ENCODE measurements at places on chromosomes 11 and 22.

DNA sequence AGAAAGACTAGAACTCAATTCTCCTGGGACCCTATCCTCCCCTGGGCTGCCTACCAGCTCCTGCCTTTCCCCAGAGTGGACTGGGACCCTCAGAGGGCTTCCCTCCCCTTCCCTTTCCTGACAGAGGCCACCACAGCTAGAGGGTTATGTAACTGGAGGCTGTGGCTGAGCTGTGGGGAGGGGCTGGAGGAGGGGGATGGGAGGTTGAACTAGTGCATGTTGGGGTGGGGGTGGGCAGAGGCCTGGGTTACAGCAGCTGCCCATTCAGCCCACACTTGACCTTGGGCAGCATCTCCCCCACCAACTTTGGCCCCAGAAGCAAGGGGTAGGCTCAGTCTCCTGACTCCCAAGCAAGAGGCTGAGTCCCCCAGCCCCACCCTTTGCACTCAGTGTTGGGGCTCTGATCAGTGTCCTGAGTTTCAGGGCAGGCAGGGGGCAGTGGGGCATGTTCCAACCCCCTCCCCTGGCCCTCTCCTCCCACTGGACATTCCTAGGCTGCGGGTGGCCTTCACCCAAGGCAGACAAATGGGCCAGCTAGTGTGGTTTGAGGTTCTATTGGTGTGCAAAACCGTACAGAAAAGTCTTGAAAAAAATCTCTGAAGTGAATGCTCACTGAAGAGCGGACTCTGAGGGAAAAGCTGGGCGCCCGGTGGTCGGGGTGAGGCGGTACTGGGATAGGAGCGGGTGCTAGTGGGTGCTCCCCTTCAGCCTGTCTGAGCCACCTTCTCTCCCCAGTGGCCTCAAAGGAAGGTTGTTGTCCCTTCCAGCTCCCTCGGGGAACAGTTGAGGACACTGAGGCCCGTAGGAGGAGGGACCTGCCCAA lies 3.8 kb downstream of the KCNC1 start:
- DNase-seq = no peak

- no peak for DNase-seq
These were observed 63.9 kb upstream of the CSNK2A3 start for GRCh38 chr11:11416917-11417316.

DNA sequence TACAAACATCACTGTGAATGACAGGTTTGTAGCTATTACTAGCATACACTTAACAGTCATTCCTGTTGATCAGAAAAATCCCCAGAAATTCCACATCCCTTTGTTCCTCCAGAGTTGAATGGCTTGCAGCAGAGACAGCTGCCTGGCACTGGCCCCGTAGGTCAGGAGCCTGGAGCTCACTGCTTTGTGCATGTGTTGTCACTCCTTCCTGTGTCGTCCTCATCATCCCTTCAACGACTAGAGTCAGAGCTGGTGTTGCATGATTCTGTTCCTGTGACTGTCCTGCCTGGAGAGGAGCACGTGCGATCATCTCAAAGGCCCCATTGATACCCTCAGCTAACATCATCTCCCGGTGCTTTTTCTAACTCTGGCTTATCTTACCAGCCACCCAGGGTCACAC lies 58.3 kb downstream of the LDLRAD3 start:
- DNase-seq = peak; percentile 78

GRCh38 chr11:118838905-118839553 lies 44.7 kb upstream of the CXCR5 start:
- DNase-seq = no peak

DNA sequence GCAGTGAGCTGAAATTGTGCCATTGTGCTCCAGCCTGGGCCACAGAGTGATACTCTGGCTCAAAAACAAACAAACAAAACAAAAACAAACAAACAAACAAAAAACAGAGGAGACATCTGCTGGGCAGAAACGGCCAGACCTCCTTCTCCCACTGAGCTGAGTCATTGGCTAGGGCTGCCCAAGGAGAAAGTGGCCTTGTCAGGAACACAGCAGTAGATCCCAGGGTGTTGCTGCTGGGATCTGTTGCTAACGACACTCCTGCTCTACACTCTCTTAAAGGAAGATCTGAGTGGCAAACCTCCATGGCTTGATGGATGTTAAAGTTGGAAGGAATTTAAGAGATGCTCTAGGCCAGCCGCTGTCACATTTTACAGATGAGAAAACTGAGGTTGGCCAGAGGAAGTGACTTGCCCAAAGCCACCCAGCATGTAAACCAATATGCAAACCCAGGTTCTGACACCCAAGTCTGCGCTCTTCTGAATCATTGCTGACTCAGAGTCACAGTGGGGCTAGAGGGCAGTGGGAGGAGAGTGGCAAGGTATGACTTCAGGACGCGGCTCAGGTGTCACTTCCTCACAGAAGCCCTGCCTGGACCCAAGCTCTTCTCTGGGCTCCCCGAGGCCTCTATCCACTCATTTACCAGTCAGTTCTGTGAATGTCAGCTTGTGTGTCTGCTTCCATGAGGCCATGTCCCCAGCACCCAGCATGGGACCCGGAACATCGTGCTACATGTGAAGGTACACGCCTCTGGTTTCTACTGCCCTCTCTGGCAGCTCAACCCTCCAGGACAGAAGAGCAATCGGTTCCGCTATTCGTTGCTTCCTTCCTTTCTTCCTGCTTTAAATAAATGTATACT lies 11.3 kb upstream of the GDPD5 start:
- DNase-seq = no peak

DNA sequence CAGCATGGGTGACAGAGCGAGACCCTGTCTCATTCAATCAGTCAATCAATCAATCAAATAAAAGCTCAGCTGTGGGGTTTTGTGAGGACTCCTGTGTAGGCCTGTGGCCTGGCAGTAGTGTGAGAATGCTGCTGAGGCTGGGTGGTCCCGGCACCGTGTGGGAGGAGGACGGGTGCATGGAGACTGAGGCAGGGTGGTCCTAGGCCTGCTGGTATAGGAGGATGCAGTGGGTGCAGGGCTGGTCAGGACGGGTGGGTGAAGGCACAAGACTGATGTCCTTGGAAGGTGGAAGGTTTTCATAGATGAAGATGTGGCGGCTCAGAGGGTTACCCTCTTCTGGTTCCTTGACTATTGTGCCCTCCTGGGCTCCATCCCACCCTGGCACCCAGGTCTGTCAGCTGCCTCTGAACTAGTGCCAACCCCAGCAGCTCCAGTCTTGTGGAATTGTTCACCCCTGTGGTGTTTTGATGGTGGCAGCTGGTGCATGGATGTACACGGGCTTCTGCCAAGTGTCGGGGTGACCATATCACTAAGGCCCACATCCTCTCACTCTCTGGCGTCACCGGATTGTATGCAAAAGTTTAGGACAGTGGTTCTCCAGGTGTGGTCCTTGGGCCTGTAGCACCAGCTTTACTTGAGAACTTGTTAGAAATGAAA lies 23.7 kb downstream of the TANGO2 start:
- DNase-seq = no peak

DNA sequence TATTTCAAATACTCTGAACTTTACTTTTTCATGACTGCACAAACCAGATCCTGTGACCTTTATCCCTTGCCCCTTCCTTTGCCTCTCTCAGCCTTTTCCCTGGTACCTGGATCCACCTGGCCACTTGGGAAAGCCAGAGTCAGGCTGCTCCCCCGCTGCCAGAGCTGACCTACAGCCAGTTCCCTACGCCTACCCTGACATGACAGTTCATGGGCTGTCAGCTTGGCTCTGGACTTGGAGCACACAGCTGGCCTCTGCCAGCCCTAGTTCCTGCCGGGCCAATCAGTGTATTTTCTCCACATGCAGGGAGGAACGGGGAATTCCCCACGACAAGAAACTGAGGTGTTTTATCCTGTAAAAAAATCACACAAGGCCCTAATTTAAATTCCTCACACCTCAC lies 382.6 kb downstream of the INSC start:
- DNase-seq = no peak

- DNase-seq = no peak
These were observed 96.8 kb downstream of the ALX4 start for GRCh38 chr11:44213148-44213547.

DNA sequence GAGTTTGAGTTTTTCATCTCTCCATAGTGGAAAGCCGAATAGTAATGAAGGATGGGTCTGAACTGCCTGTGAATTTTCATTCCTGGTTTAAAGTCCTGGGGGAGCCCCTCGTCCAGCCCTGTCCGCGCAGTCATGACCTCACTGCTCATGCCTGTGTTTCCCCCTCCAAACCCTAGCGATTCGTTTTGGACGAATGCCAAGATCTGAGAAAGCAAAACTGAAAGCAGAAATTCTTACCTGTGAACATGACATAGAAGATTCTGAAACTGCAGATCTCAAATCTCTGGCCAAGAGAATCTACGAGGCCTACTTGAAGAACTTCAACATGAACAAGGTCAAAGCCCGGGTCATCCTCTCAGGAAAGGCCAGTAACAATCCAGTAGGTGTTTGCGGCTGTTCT lies 30.5 kb downstream of the CDPF1 start:
- no peak for DNase-seq

GRCh38 chr11:61056571-61056970 lies 45.7 kb upstream of the CD5 start:
- no peak for DNase-seq

- no peak for DNase-seq
These were observed 90.1 kb downstream of the TYR start for GRCh38 chr11:89267660-89268302.

DNA sequence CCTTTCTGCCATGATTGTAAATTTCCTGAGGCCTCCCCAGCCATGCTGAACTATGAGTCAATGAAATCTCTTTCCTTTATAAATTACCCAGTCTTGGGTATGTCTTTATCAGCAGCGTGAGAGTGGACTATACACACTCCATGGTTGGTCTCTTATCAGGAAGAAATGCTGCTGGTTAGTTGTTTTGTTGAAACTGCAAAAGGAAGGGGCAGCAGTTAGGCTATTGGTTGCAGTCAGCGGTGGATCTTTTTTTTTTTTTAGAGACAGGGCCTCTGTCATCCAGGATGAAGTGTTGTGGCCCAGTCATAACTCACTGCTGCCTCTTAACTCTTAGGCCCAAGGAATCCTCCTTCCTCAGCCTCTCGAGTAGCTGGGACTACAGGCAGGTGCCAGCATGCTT lies 51.7 kb downstream of the HSD17B12 start:
- DNase-seq = no peak

DNA sequence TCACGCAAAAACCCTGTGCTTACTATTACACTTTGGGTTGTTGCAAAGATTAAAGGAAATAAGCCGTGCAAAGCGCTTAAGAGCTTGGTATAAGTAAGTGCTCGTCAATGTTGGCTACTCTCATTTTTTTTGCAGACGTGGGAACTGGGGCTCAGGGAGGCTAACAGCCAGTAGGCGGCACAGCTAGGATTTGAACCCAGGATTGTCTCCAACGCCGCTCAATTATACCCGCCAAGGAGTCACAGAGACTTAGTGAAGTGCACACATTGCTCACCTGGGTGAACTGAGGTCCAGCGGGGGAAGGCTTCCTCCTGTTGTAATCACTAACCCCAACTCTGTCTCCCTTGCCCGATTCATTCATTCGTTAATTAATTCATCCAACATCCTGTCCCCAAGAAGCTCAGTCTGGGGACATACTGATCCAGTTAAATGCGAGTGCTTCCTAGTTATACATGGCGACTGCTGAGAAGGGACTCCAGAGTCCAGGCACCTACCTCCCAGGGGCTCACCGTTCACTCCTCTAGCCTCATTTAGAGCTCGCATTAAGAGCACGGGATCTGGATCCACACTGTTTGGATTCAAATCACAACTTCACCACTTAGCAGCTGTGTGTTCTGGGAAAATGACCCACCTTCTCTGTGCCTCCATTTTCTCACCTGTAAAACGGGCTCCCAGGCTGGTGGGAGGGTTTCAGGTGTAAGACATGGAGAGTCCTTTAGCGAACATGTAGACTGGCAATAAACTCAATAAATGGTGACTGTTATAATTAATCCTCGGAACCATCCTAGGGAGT lies 838 bp upstream of the MTFP1 start:
- DNase-seq = no peak

GRCh38 chr22:43704051-43704450 lies 108.1 kb downstream of the EFCAB6 start:
- no peak for DNase-seq

DNA sequence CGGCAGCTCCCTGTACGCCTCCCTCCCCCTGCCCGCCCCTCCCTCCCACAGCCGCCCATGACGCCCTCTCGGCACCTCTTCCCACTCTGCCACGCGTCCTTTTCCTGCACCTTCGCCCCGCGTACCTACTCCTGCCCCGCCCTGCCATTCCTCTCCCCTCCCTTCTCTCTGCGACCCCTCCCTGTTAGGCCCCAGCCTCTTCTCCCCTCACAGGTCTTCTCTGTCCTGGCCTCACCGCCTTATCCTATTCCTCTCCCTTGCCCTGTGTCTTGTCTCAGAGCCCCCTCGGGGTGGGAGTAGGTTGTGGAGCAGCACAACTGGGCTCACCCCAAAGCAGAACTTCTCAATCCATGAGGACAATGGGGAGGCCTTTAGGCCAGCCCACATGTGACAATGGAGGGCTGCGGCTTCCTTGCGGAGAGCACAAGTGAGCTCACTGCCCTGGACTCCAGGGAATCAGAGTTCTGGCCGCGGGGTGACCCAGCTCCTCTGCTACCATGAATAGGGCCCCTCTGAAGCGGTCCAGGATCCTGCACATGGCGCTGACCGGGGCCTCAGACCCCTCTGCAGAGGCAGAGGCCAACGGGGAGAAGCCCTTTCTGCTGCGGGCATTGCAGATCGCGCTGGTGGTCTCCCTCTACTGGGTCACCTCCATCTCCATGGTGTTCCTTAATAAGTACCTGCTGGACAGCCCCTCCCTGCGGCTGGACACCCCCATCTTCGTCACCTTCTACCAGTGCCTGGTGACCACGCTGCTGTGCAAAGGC lies 539 bp downstream of the SLC35C1 start:
- DNase-seq = peak; percentile 26

DNA sequence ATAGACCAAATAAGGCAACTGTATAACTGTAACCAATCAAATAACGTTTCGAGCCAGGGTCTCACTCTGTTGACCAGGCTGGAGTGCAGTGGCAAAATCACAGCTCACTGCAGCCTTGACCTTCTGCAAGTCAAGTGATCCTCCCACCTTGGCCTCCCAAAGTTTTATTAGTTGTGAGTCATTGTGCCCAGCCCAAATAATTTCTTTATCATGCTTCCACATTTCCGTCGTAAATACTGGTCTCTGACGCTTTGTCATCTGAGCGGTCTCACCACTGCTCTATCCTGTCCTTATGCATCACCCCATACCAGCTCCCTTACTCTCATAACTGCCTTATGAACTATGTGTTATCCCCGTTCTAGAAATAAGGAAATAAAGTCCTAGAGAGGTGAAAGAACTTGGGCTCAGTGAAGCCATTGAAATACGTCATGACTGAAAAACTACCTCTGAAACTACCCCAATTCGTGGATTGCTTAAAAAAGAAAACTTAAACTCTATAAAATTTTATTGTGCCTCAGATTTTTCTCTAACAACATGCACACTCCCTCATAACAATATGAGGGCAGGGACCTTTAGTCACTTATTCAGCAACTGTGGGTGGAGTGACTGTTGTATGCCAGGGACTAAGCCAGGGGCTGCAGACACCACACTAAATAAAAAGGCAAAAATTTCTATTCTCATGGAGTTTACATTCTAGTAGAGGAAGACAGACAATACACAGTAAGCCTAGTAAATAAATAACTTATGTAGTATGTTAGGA lies 15.8 kb upstream of the RTN4RL2 start:
- no peak for DNase-seq
